COR-L47 (cell line): ENCODE measurements at places on chromosomes 2 and 18.

GRCh38 chr2:31366733-31367132, 47.8 kb downstream of the XDH start:
- DNase-seq, result no peak

DNA sequence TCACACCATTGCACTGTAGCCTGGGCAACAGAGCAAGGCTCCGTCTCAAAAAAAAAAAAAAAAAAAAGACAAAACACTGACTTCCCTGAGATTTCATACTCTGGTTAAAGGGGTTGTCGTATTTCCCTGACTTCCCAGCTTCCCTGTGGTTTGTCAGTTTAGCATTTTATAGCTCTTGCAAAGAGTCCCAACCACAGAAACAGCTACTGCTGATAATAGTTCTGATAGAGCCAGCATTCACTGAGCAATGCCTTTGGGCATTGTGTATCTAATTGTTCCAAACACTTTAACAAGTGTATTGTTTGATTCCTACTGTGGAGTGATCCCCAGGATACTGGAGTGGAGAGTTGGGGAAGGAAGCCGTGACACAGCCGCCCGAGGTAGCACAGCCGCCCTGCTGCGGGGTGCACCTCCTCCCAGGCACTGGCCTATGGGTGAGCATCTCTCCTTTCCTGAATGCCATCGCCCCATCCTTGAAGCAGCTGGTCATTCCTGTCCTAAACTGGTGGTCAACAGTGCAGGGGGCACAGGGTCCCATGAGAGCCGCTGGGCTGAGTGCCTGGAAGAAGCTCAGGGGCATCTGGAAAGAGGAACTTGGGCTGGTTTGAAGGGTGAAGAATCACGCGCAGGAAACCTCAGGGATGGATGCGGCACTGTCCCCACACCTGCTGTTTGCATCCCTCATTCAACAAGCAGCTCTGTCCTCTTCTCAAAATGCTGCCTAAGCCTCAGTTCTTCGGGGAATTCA, 81.0 kb upstream of the TMEM18 start:
- no peak for DNase-seq

DNA sequence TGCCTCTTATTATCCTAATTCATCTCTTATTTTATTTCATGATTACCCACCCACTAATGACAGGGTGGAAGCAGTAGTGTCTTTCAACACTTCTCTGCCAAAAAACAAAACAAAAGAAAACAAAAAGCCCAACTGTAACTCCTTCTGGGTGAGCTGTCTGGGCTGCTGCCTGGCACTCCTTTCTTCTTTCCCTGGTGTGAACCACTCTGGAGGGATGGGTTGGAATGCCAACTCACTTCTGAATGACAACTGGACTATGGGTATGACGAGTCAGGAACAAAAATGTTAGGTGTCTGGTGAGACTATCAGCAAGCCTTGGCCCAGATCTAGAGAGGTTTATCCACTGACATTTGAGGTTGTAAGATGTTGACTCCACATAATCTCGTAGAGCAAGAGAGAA, 88.3 kb upstream of the ITGB6 start:
- DNase-seq, result no peak

GRCh38 chr2:218152777-218153176, 14.0 kb downstream of the CXCR1 start:
- DNase-seq, result no peak

GRCh38 chr2:25690058-25690457, 16.7 kb upstream of the DTNB start:
- no peak for DNase-seq

- no peak for DNase-seq
Measured at GRCh38 chr18:50791599-50792438, 28.0 kb downstream of the MRO start.

- peak; percentile 78 for DNase-seq
Measured at GRCh38 chr2:125456693-125457363, 1199.1 kb upstream of the GYPC start.

- DNase-seq, result no peak
Measured at GRCh38 chr2:119468154-119468955, 36.7 kb downstream of the TMEM37 start.

GRCh38 chr2:28637066-28638047, 114.3 kb upstream of the PPP1CB start:
- DNase-seq, result no peak

GRCh38 chr2:169712791-169713227, 18.5 kb downstream of the PHOSPHO2 start:
- DNase-seq, result no peak

- no peak for DNase-seq
Measured at GRCh38 chr2:238936162-238937052, 88.5 kb downstream of the TWIST2 start.

- DNase-seq, result no peak
Measured at GRCh38 chr18:50312296-50313030, 25.0 kb upstream of the CXXC1 start.
